CD4-positive, alpha-beta T cell treated with Interferon alpha-2 for 1 hour (primary cell): ENCODE measurements at places on chromosomes 2 and 18.

DNA sequence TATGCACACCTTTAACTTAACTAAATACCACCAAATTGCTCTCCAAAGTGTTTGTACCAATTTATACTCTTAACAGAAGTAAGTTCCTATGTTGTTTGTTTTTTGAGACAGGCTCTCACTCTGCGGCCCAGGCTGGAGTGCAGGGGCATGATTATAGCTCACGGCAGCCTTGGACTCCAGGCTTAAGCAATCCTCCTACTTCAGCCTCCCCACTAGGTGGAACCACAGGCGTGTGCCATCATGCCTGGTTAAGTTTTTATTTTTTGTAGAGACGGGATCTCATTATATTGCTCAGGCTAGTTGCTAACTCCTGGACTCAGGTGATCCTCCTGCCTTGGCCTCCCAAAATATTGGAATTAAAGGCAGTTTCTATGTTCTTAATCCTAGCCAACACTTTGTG is 13.1 kb upstream of the NAB1 start:
- DNase-seq = peak; percentile 33

GRCh38 chr2:45591073-45591472 is 20.0 kb downstream of the SRBD1 start:
- no peak for DNase-seq

DNA sequence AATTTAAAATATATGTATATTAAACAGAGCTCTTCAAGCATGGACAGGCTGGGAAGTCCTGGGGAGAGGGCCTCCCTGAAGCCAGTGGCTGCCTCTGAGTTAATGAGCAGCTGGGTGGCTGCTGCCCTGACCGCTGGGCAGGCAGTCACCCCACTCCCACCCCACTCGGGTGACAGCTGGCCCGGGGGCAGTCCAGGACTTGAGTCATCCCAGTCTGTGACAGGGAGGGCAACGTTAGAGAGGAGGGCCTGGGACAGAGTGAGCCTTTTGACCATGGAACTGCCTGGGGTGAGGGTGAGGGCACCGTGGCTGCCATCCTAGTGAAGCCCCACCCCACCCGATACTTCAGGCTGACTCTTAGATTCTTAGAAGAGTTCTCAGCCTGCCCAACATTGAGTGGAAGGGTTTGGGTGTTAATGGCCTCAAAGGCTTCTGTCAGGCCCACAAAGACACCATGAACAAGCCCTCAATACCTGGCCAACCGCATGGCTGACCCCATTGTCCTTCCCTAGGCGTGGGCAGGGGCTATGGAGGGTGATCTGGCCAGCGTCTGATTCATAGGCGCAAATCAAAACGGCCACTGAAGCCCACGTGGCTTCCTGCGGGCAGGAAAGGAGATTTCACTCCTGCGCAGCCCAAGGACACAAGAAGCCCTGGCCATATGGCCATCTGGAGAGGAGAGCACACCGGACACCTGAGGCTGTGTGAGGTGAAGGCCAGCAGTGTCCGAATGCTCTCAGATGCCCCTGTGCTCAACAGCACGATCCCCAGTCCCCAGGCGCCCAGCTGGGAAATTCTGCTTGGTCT is 47.5 kb downstream of the MRPS5 start:
- DNase-seq = no peak

DNA sequence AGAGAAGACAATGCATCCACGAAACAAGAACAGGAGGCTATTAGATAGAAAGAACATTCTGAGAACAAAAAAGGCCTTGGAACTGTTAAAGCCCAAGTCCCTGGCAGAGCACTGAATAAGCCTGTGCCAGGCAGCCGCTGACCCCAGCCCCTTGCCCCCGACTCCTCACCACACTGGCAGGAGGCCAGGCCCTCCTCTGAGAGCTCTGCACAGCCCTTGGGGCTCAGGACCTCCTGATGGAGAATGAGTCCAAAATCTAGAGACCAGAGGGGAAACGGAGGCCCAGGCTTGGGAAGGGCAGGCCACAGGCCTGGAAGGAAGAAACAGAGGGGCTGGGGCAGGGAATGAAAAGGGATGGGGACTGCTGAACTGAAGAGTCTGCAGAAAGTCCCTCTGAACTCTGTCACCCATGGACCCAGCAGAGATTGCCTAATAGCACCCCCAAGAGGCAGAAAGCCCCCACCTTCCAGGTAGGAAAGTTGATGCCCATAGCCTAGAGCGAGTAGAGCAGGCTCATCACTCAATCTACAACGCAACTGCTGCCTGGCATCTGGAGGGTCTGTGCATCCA is 18.3 kb upstream of the TNS1 start:
- DNase-seq = no peak

DNA sequence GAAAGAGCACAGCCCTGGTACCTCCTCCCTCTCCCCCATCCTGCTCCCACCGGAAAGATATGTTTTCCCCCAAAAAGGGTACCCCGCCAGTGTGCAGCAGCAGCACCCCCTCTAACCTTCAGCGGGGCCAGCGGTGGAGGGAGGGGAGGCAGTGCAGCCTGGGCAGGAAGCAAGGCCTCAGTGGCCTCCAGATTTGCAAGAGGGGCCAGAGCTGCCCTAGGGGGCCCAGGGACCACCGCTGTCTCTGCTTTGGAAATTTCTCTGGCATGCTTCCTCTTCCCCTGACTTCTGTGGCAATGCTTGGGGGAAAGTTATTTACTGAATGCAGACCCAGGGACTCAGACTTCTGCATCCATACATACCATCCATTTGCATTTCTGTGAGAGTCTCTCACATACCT is 111.5 kb downstream of the KLHL29 start:
- no peak for DNase-seq

DNA sequence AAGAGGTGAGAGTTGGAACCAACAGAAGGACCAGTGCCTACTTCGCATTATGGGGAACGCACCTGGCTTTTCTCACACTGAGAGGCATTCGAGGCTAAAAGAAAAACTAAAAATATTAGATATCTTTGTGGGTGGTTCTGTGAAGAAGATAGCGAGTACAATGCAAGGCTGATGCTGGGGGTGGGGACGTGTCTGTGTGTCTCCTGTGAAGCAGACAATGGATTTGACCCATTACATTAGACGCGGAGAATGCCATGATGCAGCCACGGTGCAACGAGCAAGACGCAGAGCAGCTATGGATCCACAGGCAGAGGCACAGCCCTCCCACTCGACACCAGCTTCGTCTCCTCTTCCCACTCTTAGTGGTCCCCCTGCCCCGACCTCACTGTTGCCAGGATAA is 61.0 kb downstream of the ADCY3 start:
- DNase-seq = no peak

DNA sequence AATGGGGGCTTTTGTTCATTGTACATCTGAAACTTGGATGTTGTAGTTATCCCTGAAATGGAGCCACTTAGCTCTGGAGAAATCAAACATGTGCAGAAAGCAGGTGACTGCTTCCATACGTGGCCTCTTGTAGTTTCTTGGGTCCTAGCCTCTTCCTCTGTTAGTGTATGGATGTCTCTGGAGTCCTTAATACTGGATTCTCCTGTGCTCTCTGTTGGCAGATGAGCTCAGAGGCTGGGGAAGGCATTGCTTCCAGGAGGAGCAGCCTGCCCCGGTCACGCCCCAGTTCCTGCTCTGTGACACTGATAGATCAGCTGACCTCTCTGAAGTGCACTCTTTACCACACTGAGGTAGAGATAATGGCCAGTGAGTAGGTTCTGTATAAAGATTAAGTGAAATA is 176.2 kb downstream of the LDLRAD4 start:
- DNase-seq = no peak

DNA sequence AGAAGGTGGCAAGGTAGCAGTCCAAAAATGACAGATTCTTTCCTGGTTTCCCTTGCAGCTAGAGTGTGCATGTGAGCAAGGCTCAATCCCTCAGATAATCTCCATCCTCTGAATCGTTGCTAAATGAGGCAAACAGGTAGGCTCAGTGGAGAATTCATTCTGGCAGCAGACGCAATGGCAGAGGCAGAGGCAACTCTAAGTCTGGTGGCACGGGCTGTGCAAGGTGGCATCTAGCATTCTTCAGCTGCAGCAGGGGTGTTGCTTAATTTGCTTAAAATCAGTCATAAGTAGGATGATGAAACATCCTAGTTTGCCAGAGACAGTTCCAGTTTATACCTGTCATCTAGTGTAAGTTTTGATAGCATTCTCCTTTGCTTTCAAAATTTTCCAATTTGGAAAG is 391.1 kb upstream of the MEX3C start:
- no peak for DNase-seq

DNA sequence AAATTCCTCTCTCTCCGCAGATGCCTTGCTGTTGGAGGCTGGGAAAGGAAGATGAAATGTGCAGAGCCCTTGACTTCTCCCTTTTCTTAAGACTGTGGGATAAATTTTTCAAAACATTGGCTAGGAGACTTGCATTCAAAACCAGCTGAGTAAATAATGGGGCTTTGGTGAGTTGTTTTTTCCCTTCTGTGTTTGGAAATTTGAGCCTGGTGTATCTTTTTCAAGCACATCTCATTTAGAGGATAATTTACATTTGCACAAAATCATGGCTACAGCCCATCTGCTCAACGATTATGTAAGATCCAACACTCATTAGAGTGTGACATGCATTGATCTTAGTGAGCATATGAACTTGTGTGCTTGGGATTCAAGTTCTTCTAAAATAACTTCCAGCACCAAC is 112.1 kb upstream of the ATP8B1 start:
- no peak for DNase-seq

DNA sequence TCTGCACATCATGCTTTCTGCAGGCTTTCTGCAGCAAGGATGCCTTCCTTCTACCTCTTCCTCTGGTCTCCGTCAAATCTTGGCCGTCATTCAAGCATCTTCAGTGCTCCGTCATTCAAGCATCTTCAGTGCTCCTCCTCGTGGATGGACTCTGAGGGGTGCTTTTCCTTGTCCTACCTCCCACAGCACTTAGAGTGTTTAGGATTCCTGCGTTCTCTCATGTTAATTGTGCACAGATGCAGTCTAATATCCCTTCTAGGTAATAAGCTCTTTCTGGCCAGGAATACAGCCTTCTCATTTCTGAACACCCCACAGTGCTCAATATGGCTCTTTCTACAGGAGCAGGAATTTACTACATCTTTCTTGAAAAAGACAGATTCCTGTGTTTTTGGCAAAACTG is 59.8 kb downstream of the ZNF236 start:
- DNase-seq = no peak
